ENCODE measurements at places on chromosomes 12 and 14.
A peak's percentile ranks its signal among the peaks of the same experiment; 100 is the strongest.

- DNase-seq, result peak; percentile 93
These were observed 12.5 kb upstream of the MARK3 start for GRCh38 chr14:103372552-103373304.

GRCh38 chr12:31011746-31012566 is 61.7 kb upstream of the DDX11 start:
- no peak for DNase-seq

DNA sequence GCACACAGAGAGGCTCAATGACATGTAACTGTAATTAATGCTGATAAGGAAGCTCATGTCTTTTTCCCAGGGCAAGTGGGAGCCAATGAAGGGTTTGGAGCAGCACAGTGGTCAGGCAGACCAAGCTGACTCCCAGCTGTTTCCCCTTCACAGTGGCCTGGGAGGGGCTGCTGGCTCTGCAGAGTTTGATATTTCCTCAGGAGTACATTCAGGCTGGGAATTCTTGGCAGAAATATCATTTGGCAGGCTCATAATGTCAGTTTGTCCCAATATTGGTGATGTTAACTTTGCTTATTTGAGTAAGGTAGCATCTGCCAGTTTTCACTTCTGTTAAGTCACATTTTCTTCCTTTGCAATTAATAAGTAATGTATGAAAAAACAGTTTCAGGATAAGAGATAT is 247.0 kb downstream of the EMP1 start:
- DNase-seq, result no peak

DNA sequence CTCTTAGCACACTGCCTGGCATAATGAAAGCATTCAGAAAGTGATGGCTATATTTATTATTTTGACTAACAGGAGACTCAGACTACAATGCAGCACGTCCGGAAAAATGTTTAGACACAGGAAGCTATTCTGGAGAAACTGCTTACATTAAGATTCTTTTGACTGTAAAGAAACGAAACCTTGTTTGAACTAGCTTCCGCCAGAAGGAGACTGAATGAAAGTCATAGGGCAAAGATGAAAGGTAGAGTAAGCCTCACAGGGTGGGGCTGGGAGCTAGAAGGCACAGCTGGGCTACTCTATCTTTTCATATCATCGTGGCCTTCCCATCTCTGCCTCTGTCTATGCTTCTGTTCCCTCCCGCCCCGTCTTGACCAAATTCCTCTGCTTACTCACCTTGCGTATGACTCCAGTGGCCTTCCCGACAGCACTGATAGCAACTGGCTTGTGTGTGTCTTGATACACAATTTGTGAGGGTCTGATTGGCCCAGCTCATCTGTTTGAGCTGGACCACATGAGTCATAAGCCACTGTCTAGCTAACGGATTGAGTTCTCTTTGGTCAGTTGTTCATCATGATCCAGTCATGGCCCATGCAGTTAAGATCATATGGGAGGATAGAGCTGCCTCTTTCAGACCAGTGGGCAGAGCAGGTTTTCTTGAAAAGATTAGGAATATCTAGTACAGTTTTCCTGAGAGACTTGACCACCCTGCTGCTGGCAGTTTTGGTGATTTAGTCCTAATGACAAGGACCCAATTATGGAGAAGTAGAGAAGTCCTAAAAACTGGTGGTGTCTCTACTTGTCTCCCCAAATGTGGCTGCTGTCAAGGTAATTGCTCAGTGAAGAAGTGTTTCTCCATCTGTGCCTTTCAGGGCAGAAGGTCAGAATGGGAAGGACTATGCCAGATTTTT is 151.5 kb upstream of the SLC38A2 start:
- DNase-seq, result peak; percentile 97

DNA sequence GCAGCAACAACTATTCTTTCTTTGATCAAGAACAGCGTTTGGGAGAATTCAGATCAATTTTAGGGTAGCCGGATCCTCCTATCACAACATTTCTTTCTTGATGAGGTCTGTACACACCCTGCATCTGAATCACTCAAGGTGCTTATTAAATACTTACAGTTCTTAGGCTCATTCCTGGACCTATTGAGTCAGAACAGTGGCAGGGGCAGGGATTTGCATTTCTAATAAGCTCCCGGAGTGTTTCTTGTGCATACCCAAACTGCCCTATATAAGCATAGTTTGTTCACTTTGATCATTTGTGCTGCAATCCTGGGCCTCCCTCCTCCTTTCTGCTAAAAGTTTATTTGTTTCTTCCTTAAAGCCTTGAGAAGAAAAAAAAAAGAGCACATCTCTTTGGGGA is 80.5 kb upstream of the RPH3A start:
- DNase-seq, result no peak

DNA sequence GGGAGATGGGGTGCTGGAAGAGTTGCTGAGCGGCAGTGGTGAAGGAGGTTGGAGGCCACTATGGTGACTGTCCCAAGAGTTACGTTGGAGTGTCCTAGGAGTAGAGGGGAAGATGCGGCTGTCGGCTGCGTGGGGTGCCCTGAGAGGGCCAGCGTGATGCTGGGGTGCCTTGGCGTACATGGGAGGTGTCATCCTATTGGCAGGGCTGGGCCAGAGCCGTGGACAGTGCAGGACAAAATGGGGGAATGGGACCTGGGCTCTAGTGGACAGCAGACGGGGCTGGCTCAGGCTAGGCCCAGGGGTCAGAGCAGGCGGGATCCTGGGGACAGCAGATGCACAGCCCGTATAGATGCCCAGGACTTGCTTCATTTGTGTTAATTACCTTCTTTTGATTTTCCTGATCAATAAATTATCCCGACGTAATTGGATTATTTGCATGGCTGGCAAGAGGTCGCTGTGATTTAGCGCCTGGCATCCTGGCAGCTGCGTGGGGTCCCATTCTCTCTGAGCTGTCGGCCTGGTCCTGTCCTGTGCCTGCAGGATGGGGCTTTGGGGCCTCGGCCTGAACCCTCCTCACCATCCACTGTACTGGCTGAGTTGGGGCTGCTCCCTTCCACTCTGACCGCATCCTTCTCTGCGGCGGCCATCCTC is 203.9 kb upstream of the C14orf180 start:
- no peak for DNase-seq

GRCh38 chr12:12396694-12397093 is 39.8 kb downstream of the BORCS5 start:
- DNase-seq, result peak; percentile 16

- no peak for DNase-seq
These were observed 92.6 kb downstream of the NUMB start for GRCh38 chr14:73365727-73366126.

DNA sequence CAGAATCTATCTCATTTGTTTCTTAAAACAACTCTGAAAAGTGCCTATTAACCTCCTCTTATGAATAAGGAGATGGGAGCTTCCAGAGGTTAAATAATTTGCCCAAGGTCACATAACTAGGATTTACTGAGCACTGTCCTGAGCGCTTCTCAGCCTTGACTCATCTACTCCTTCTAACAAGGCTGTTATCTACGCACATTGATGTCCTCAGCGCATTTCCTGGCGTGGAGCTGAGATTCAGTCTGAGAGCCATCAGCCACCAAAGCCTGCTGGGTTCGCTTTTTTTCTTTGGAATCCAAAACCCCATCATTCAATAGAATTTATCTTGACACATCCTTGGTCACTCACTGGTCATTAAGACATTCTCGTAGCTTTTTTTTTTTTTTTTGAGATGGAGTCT is 29.3 kb downstream of the AK7 start:
- no peak for DNase-seq

GRCh38 chr14:76926521-76927251 is 100.5 kb downstream of the LRRC74A start:
- DNase-seq, result peak; percentile 76

DNA sequence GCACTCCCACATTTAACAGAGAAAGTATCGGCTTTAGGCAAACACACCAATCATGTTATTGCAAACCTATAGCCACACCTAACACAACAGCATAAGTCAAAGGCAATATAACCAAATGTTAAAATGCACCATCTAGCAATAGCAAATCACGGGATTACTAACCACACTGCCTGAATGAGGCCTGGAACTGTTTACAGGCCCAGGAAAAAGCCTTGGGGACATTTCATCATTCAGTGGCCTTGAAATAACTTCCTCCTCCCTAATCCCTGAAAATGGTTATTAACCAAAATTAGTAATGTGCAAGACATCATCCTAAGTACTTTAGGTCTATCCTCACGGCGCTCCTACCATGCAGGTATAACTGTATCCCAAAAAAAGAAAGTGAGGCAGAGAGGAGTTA is 2.3 kb downstream of the GALC start:
- DNase-seq, result no peak

- DNase-seq, result no peak
These were observed 57.6 kb downstream of the ST8SIA1 start for GRCh38 chr12:22276867-22277266.

- no peak for DNase-seq
These were observed 57.3 kb downstream of the KNTC1 start for GRCh38 chr12:122584177-122584863.

GRCh38 chr12:13223941-13224340 is 27.4 kb downstream of the EMP1 start:
- peak; percentile 80 for DNase-seq

GRCh38 chr12:94207849-94208621 is 59.7 kb downstream of the PLXNC1 start:
- no peak for DNase-seq

DNA sequence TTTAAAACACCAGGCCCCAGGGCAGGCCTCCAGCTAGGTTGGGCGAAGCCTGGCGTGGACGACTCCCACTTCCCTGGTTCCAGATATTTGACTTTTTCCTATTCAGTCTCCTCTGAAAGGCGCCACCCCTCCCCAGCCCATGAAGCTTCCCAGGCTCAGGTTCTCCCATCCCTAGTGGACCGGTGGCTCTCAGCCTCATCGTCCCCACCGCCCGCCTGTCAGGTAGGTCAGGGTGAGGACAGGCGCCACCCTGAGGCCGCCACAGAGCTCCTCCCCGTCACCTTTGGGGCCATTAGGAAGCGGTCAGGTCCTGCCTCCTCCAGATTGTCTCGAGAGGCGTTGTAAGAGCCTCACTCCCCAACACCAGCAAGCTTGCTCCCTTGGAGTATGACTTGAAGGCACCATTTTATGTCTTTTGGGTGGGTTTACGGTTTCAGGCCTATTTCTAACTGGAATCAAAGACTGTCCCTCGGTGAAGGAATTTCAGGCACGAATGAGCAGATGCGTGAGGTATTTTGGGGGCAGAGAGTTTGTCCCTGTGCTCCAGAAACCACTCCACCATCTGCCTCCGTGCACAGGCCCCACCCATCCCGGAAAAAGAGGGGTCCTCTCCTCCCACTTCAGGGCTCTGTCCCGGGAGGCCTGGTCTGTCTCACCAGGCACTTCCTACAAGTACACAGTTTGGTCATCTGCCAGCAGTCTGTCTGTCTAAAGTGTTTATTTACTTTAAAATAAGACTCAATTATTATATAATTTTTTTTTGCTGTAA is 55.6 kb downstream of the TSPAN9 start:
- peak; percentile 76 for DNase-seq

DNA sequence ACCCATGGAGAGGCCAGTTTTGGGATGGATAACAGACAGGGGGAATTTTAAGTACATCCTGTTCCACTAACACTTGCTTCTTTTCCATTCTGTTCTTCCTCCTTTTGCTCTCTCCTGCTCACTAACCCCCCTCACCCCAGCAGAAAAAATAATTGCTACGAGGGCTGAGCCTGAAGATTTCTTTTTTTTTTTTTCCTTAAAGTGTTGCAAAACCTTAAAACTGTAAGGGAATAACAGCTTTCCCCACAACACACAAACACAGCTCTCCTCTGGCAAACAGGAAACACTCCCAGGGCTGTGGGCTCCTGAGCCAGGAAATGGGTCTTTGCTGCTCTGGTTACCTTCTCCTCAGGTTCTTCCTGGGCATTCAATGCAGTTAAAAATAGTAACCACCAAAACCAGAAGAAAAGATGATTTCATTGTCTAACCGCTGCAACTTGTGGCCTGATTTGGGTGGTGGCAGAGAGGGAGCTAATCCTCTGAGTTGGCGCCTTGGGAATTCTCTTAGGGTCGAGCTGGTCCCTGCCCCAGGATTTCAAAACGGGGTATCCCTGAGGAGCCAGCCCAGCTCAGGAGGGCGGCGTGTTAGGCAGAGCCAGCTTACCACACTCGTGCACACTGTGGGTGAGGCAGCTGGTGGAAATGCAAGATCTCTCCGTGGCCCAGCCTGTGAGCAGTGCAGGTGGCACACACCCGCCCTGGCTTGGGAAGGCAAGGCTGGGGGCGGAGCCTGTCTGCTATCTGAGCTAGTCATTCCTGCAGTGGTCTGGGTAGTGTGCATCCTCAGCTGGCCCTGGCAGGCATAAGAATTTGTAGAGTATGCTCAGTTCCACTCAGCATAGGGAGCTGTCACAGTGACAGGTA is 17.1 kb upstream of the EMP1 start:
- no peak for DNase-seq

GRCh38 chr12:43425361-43425760 is 126.6 kb downstream of the ADAMTS20 start:
- DNase-seq, result no peak

- no peak for DNase-seq
These were observed 6.0 kb upstream of the ASB2 start for GRCh38 chr14:93982230-93983007.

DNA sequence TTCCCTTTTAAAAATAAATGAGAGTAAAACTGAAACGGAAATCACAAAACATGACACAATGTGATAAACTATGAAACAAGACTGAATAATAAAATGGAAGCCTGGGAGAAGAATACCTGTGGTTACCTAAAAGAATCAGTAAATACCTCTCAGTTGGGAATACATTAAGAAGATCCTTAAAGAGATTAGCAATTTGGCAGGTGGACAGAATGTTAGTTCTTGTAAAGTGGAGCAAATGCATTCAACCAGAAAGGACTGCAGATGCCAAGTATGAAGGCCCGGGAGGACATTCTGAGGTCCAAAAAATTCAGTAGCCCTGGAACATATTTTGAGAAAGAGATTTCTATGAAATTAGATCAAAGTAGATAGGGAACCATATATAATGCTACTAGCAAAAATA is 861.3 kb upstream of the SEL1L start:
- no peak for DNase-seq

- no peak for DNase-seq
These were observed 931.4 kb downstream of the DIO2 start for GRCh38 chr14:79279645-79280597.

DNA sequence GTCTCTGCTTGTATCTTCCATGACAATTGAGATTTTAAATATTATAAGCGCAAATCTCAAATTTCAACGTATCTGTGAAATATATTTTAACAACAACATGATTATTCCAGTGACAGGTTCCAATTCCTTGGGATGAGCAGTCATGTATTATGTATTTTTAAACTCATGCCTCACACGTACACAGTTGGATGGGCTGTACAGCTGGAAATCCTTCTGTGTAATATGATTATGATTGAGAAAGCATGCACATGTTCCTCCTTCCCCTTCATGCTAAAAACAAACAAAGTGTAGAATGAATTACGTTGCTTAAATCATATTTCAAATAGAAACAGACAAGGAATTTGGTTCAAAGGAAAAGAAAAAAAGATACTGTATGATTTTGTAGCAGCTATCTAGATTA is 428.3 kb downstream of the TMTC2 start:
- no peak for DNase-seq

GRCh38 chr12:66602483-66603143 is 76.3 kb downstream of the GRIP1 start:
- no peak for DNase-seq

All from fibroblast of skin of right biceps (primary cell).